ENCODE measurements at places on chromosomes 6 and 20.

GRCh38 chr20:49999329-49999728 lies 16.5 kb downstream of the SNAI1 start:
- no peaks in the 10 kb centered on the region for H3K4me1 ChIP-seq
- no peak overlapping the region for H3K27ac ChIP-seq
- no peaks in the 10 kb centered on the region for H3K36me3 ChIP-seq

DNA sequence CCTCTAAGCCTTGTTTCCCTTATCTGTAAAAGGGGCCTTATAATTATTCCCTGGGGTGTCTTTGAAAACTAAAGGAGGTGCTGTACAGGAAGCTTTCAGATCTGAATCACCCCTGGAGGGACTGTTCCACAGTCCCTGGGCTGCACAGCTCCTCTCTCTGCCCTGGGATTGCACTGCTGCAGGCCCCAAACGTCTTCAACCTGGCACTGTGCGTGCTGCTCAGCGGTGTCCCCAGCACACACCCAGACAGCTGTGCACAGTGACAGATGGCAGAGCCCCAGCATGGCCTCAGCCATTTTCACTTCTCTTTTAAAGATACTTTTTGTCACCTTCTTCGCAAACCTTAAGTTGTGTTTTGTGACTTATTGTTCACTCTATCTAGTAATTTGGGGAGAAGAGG lies 50.7 kb upstream of the INSM1 start:
- no peak for DNase-seq
- H3K27ac ChIP-seq: no peak overlapping the region
- H3K4me3 ChIP-seq: no peak overlapping the region

DNA sequence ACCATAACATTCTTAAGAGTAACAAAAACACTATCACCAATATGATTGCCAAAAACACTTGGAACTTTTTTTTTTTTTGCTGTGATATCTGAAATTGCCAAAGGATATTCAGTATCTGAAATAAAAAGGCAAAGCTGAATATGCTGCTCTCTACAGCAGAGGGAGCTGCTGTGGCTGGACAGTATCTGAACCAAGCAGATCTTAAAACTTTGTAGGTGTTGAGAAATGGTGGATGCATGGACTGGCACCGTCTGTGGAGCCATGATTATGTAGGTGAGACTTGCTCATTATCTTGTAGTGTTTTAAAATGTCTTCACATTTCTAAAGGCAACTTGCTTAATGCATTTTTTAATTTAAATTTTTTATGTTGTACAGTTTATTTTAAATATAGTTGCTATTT lies 9.2 kb downstream of the PDCD2 start:
- peaks cover 44% of the 10 kb centered on the region for H3K36me3 ChIP-seq
- H3K27me3 ChIP-seq: no peaks in the 10 kb centered on the region
- DNase-seq: no peak
- H3K4me3 ChIP-seq: no peak overlapping the region
- no peak overlapping the region for H3K27ac ChIP-seq

- no peak overlapping the region for H3K4me3 ChIP-seq
- no peaks in the 10 kb centered on the region for H3K27me3 ChIP-seq
- H3K4me1 ChIP-seq: no peaks in the 10 kb centered on the region
- no peak for DNase-seq
Measured at GRCh38 chr20:8515810-8516435, 383.9 kb downstream of the PLCB1 start.

DNA sequence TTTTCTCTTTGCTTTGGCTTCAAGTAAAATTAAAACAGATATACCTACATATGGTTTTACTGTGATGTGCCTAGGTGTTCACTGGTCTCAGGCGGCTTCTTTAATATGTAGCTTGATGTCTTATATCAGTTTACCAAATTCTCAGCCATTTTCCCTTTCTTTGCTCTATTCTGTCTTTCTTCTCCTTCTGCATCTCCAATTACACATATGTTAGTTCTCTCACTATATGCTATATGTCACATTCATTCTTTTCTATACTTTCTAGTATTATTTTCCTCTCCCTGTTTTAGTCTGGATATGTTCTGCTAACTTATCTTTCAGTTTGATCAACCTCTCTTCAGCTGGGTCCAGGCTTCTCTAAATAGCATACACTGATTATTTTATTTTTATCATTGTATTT lies 14.4 kb upstream of the WFDC8 start:
- no peak overlapping the region for H3K4me3 ChIP-seq
- no peaks in the 10 kb centered on the region for H3K27me3 ChIP-seq
- no peak overlapping the region for H3K27ac ChIP-seq
- no peaks in the 10 kb centered on the region for H3K36me3 ChIP-seq
- no peak for DNase-seq
- H3K4me1 ChIP-seq: no peaks in the 10 kb centered on the region

GRCh38 chr6:118509009-118509617 lies 39.0 kb upstream of the PLN start:
- no peak overlapping the region for H3K4me3 ChIP-seq
- no peak overlapping the region for H3K27ac ChIP-seq
- H3K27me3 ChIP-seq: no peaks in the 10 kb centered on the region
- peaks cover 4% of the 10 kb centered on the region for H3K4me1 ChIP-seq
- no peaks in the 10 kb centered on the region for H3K36me3 ChIP-seq

- no peak overlapping the region for H3K27ac ChIP-seq
- H3K4me3 ChIP-seq: no peak overlapping the region
- no peaks in the 10 kb centered on the region for H3K27me3 ChIP-seq
- H3K4me1 ChIP-seq: peaks cover 36% of the 10 kb centered on the region
- H3K36me3 ChIP-seq: peaks cover 34% of the 10 kb centered on the region
Measured at GRCh38 chr20:62898970-62899632, 27.2 kb downstream of the DIDO1 start.

GRCh38 chr6:106516616-106517015 lies 112.7 kb downstream of the RTN4IP1 start:
- no peaks in the 10 kb centered on the region for H3K36me3 ChIP-seq
- H3K4me3 ChIP-seq: no peak overlapping the region
- H3K27ac ChIP-seq: no peak overlapping the region
- no peak for DNase-seq

GRCh38 chr6:21808551-21809242 lies 215.1 kb downstream of the SOX4 start:
- no peaks in the 10 kb centered on the region for H3K36me3 ChIP-seq
- peak overlapping the region; percentile 1 for H3K4me3 ChIP-seq
- DNase-seq: no peak
- H3K27me3 ChIP-seq: no peaks in the 10 kb centered on the region
- peaks cover 3% of the 10 kb centered on the region for H3K4me1 ChIP-seq

DNA sequence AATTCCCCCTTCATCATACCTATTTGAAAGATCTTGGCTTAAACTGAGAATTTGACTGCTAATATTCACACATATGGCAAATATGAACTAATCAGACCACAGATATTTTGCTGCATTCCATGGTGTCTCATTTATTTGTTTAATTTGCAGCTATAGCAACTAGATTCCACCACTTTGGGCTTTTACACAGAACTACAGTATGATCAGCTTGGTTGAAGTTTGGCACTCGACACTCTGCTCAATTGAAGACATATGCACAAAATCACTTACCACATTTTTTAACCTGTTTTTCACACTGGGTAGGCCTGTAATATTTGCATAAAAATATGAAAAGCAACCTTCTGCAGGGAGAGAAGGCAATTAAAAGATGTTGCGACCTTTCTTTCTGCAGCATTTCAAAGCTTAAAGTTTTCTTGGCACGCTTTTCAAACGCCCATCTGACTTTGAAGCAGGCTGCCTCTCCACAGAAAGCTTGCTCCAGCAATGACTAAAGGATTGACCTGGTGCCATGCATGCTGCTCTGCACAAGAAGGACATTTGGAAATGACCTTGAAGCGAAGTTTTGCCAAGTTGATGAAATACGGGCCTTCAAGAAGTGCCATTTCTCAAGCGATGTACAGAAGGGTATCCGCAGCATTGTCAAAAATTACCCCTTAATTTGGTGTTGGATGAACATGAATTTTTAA lies 126.7 kb downstream of the AIG1 start:
- no peaks in the 10 kb centered on the region for H3K27me3 ChIP-seq
- DNase-seq: no peak
- no peak overlapping the region for H3K27ac ChIP-seq
- H3K4me3 ChIP-seq: no peak overlapping the region

GRCh38 chr6:156080371-156080770 lies 624.7 kb upstream of the NOX3 start:
- no peak overlapping the region for H3K27ac ChIP-seq
- H3K27me3 ChIP-seq: no peaks in the 10 kb centered on the region
- no peaks in the 10 kb centered on the region for H3K4me1 ChIP-seq
- H3K36me3 ChIP-seq: no peaks in the 10 kb centered on the region
- no peak for DNase-seq
- no peak overlapping the region for H3K4me3 ChIP-seq

DNA sequence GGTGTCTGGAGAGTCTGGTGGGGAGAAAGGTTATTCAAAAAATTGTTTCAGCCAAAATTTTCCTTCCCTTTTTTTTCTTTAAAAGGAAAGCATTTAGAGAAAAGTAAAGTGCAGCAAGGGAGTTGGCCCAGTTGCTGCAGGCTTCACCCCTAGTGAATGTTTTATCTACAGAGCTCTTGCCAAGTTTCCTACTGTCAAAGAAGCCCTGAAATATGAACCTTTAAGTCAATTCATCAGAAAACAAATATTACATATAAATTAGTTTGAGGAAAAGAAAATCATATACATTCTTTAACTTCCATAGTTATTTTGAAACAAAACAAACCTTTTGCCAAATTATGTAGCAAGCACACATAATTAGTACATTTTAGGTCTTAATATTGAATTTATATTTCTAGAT lies 25.0 kb upstream of the HMGCLL1 start:
- H3K27me3 ChIP-seq: no peaks in the 10 kb centered on the region
- no peaks in the 10 kb centered on the region for H3K36me3 ChIP-seq
- H3K4me1 ChIP-seq: no peaks in the 10 kb centered on the region
- no peak for DNase-seq

GRCh38 chr20:4812641-4813075 lies 90.9 kb downstream of the PRND start:
- H3K27me3 ChIP-seq: no peaks in the 10 kb centered on the region
- H3K4me1 ChIP-seq: peaks cover 14% of the 10 kb centered on the region
- no peak for DNase-seq

- peak overlapping the region; percentile 76 for H3K4me3 ChIP-seq
- no peak overlapping the region for H3K27ac ChIP-seq
- H3K27me3 ChIP-seq: no peaks in the 10 kb centered on the region
- H3K36me3 ChIP-seq: no peaks in the 10 kb centered on the region
- peaks cover 29% of the 10 kb centered on the region for H3K4me1 ChIP-seq
Measured at GRCh38 chr6:24910961-24911725, 24.6 kb downstream of the RIPOR2 start.

DNA sequence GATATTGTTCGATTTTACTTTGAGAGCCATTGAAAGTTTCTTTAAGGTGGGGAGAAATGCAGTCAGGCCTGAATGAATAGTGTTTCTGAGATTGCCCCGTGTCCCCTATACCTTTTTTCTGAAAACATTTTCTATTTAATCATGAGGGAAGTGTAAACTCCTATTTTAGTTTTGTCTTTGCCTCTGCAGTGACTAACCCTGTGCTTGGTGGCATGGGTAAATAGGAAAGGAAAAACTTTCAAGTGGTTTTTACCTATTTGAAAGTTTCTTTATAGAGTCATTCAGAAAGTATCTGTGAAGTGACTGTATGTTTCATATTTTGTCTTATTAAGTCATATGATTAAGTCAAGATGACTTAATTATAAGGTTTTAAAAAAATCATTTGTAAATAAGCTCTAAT lies 14.5 kb downstream of the SNRNP48 start:
- H3K4me1 ChIP-seq: no peaks in the 10 kb centered on the region
- no peak overlapping the region for H3K4me3 ChIP-seq
- no peak overlapping the region for H3K27ac ChIP-seq
- H3K36me3 ChIP-seq: peaks cover 50% of the 10 kb centered on the region
- no peaks in the 10 kb centered on the region for H3K27me3 ChIP-seq

- H3K36me3 ChIP-seq: no peaks in the 10 kb centered on the region
- H3K27ac ChIP-seq: no peak overlapping the region
- H3K4me1 ChIP-seq: peaks cover 27% of the 10 kb centered on the region
- H3K4me3 ChIP-seq: no peak overlapping the region
Measured at GRCh38 chr6:143966312-143966711, 41.7 kb downstream of the PLAGL1 start.

DNA sequence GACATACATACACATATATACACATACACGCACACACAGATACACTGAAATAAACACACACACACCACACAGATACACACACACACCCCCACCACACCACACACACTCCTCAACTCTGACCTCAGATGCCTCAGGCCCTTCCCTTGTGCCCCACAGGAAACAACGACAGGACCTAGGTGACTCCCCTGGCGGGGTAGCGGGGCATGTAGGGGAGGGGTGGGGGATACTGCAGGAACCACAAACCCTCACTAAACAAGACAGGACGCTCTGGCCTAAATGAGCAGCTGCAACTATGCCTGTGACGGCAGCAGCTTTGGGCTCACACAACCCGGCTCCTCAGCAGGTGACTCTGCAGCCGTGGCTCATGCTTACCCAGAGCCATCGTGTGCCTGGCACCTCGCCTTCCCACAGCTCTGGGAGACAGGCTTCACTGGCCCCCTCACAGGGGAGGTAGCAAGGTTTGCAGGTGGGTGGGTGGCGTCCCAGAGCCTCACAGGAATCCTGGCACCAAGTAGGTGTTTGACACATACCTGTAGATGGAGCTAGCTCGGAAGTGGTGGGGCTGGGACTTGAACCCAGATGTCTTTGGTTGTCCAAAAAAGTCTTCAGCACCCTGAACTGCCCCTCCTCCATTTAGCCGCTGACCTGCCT lies 100.8 kb downstream of the GRM4 start:
- H3K27me3 ChIP-seq: no peaks in the 10 kb centered on the region
- H3K4me3 ChIP-seq: no peak overlapping the region
- no peak overlapping the region for H3K27ac ChIP-seq
- no peaks in the 10 kb centered on the region for H3K4me1 ChIP-seq
- no peak for DNase-seq

DNA sequence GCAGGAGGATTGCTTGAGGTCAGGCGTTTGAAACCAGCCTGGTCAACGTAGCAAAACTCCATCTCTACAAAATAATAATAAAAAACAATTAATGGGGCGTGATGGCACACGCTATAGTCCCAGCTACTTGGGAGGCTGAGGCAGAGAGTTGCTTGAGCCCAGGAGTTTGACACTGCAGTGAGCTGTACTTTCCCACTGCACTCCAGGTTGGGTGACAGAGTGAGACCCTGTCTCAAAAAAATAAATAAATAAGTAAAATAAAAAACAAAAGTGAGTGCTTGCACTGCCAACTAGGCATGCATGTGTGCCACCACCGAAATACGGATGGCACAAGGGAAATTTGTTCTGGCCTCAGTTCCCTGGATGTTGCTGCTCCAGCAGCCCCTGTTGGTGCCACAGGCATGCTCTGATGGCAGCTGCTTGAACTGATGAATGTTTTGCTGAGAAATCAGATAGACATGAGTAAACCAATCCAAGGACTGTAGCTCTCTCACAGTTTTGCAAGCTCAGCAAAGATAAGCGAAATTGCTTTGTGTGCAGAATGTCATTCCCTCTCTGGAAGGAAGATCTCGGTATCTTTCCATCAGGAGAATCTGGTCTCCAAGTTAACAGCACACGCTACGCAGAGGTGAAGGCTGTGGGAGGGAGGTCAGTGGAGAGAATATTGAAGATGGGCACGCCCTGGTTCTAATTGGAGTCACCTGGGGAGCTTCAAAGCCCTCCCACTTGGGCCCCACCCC lies 188.0 kb upstream of the SLC24A3 start:
- no peak overlapping the region for H3K27ac ChIP-seq
- no peaks in the 10 kb centered on the region for H3K36me3 ChIP-seq
- H3K27me3 ChIP-seq: no peaks in the 10 kb centered on the region
- peaks cover 18% of the 10 kb centered on the region for H3K4me1 ChIP-seq
- no peak overlapping the region for H3K4me3 ChIP-seq

All from thoracic aorta (tissue), 2 donors.